ENCODE measurements at places on chromosomes 1 and 21.

DNA sequence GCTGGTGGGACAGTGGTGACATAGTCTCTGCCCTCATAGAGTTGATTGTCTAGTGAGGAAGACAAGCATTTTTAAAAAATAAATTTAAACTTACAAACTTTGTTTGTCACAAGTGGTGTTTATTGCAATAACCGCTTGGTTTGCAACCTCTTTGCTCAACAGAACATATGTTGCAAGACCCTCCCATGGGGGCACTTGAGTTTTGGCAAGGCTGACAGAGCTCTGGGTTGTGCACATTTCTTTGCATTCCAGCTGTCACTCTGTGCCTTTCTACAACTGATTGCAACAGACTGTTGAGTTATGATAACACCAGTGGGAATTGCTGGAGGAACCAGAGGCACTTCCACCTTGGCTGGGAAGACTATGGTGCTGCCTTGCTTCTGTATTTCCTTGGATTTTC is 58.4 kb downstream of the LAMC2 start:
- peak; percentile 100 for DNase-seq

- DNase-seq: peak; percentile 46
These were observed 426.7 kb upstream of the RUNX1 start for GRCh38 chr21:35475762-35476161.

GRCh38 chr1:213385201-213385600 is 334.2 kb downstream of the RPS6KC1 start:
- no peak for DNase-seq

DNA sequence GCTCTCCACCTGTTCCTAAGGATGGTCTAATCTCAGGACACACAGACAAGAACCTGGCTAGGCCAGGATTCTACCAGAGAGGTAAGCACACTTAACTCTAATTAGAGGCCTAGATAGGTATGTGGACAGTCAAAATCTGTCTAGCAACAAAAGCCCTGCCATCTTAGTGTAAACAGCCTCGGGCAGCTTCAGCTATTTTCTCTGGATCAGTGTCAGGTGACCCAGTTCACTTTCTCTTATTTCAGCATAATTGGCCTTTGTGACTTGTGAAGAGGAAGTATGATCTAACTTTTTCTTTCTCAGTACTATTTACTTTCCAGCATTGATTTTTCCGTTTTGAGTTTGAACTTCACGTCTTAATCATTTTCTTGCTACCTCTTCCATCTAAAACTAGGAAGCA is 217.7 kb downstream of the CRB1 start:
- DNase-seq: no peak

GRCh38 chr1:87236585-87236984 is 92.1 kb upstream of the LMO4 start:
- no peak for DNase-seq

- DNase-seq: no peak
These were observed 520 bp downstream of the TARS2 start for GRCh38 chr1:150487763-150488115.

DNA sequence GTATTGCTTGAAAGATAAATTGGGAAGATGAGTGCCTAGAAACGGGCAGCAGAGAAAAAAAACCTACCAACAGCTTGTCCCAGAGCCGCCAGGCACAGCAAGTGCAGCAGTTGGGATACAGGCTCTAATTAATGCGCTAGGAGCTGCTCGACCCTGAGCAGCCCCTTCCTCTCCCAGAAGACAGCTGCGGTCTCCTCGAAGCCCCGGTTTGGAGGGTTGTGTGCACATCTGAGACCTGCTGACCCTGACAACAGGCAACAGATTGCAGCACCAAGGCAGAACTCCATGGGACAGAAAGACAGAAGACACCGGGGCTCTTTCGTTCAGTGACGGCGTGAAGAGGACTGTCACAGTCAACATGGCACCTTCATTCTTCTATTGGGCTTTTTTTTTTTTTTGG is 101.4 kb downstream of the TSEN15 start:
- DNase-seq: no peak

GRCh38 chr1:245087723-245088122 is 67.1 kb upstream of the KIF26B start:
- no peak for DNase-seq

GRCh38 chr1:9882296-9882944 is 27.6 kb downstream of the CTNNBIP1 start:
- no peak for DNase-seq

DNA sequence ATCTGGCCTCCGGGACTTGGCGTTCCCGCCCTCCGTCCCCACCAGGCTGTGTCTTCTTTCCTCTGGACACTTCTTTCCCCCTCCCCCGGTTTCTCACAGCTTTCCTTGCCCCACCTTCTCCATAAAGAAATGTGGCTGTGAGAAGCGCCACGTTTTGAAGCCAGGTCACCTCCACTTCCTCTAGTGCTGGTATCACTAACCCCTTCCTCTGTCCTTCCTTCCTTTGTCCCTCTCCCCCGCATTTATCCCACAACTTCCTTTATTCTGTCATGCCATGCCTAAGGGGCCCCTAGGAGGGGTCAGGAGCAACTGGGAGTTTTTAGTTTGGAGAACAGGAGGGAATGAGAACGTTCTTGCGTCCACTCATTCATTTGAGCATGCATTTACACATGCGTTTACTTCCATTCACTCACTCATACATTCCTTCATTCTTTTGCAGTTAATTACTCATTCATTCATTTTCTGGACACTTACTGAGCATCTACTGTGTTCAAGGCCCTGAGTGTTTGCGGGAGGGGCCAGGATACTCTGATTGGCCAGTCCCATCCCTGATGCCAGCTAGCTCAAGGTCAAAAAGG is 5.0 kb upstream of the ACOT11 start:
- DNase-seq: no peak

Data from skeletal muscle cell (primary cell).